Thoracic aorta (tissue), 2 donors: ENCODE measurements at places on chromosomes 13 and 19.

DNA sequence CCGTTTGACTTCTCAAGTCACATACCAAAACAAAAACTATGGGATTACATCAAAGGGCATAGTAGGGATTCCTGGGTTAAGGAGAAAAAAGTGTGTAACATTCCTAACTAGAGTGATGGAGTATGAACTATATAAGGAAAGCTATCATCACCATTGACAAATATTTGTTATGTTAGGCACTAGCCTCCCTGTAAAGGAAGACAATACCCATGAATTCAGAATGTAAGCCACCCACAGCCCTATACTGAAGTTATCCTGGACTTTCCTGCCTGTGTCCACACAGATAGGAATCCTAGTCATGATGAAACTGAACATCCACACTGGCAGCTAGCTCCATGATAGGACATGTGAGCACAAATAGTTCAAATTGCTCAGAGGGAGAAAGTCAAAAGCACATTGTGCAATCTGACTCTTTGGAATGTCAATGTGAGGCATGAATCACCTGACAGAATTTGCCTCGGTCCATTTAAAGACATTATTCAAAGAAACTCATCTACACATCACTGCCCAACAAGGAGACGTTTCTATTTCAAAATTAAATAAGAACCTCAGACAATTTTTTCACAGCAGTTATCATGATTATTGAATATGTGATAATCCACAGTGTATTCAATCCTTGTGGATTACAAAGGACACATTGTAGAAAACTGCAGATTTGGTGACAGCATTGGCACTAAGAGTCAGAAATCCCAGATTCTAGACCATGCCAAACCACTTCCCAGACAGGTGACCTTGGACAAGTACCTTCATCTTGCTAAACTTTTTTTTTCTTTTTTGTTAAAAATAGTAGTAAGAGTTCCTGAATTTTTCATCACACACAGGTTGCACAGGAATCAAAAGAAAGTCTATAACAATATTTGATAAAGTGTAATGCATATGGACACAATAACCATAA is 529.3 kb downstream of the IRS2 start:
- no peak for DNase-seq

DNA sequence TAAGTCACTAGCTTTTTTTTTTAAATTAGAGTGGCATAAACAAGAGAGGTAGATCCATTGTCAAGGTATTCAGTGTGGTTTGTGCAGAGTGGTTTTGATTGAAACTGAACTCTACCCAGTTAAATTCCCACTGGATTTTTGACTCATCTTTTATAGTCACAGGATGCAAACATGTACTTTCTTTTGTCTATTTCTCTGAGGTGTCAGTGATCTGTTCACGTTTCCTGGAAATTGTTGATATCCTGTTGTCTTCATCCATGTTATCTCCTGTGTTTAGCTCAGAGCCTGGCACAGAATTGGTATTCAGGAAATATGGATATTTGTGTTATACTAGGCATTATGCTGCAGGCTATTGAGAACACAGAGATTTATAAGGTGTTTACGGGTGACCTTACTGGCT is 119.7 kb downstream of the PCCA start:
- no peak for DNase-seq

DNA sequence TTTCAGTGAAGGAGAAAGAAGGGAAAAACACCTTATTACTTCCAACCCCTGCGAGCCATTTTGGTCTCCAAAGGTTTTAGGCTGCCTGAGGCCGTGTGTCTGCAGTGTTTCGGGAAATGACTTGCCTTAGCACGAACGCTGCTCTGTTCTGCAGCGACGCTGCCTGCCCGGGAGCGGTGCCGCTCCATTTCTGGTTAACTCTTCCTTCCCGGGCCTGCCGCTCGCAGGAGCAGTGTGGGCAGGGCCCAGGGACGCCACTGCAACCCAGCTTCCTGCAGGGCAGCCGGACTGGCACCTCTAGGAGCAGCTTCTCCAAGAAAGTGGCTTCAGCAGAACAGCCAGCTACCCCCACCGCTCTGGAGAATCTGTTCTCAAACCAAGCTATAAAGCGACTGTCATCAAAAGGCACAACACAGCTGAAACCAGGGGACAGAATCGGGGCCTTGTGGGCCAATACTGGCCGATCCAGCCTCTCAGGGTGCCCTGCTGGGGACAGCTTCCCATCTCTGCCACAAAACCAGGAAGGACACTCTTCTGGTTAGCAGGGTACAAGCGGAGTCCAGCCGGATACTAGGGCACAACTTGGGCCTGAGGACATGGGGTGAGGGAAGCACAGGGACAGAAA is 72.2 kb downstream of the KCTD15 start:
- DNase-seq: no peak

DNA sequence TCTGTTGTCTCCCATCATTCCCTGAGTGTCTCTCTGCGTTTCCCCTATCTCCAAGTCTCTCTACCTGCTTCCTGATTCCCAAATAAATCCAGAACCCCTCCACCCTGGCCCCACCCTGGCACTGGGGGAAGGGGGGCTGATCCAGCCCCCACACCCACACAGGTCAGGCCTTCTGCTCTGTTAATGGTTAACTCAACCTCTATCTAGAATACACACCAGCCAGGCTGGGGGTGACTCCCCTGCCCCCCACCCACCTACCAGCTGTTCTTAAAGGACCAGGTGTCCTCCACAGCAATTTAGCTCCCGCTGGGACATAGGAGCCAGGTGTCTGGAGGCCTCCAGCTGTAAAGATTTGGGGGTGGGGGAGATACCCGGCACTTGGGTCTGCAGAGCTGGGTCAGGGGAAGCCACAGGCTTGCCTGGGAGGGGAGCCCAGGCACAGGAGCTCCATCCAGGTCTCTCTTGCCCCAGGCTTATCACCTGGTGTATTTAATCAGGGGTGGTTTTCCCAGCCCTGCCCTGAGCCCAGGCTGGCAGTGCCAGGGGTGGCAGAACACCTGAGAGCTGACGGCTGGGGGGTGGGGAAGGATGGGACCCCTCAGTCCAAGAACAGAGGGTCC is 3.9 kb downstream of the IRF2BP1 start:
- DNase-seq: no peak

DNA sequence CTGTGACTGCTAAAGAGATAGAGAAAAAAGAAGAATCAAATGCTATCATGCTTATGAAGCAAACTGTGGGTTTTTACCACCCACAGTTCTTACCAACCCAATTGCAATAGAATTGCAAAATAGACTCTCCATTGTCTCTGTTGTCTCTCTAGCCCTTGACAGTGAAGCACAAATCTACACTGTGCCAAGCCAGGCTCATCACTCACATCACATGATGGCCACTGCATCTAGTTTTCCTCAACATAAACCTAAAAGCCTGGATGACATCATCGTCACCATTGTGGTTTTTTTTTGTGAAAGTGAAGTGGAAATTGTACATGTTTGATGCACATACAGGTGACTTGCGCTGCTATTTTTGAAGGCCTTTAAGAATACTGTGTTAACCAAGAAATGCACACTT is 56.1 kb downstream of the KL start:
- no peak for DNase-seq
